ENCODE measurements at places on chromosomes 7 and 10.

- no peak for DNase-seq
Observed at GRCh38 chr7:84139986-84140729, 54.4 kb downstream of the SEMA3A start.

DNA sequence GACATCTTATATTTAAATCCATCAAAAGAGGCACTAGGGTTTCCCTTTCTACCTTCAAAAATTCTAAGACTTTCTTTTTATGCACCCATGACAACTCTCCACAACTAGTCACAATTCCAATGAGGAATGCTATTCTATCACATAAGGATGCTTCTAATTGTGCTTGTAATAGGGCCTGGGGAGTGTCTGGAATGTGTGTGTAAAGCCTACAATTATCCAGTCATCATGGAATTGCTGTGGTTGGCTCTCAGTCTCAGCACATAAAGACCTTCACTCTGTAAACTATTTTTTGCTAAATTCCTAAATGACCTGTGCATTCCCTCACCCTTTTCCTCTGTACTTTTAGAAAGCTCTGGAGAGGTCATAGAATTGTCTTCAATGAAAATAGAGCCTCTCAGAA lies 86.7 kb downstream of the EPDR1 start:
- no peak for DNase-seq

- DNase-seq: no peak
Observed at GRCh38 chr7:25859412-25860274, 292.4 kb upstream of the NFE2L3 start.

GRCh38 chr10:61063901-61064300 lies 119.9 kb upstream of the RHOBTB1 start:
- no peak for DNase-seq

DNA sequence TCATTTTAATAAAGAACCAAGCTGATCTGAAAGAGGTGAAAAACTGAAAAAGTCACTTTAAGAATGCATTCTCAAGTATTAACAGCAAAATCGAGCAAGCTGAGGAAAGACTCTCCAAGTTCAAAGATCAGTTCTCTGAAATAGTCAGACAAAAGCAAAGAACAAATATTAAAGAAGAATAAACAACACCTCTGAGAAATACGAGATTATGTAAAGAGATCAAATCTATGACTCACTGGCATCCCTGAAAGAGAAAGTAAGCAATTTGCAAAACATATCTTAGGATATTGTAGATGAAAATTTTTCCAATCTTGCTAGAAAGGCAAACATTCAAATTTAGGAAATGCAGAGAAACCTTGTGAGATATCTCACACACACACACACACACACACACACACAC lies 138.4 kb upstream of the HGF start:
- no peak for DNase-seq

- DNase-seq: no peak
Observed at GRCh38 chr7:46071601-46072000, 150.5 kb upstream of the IGFBP3 start.

GRCh38 chr7:29369909-29370488 lies 175.4 kb downstream of the CHN2 start:
- DNase-seq: no peak

DNA sequence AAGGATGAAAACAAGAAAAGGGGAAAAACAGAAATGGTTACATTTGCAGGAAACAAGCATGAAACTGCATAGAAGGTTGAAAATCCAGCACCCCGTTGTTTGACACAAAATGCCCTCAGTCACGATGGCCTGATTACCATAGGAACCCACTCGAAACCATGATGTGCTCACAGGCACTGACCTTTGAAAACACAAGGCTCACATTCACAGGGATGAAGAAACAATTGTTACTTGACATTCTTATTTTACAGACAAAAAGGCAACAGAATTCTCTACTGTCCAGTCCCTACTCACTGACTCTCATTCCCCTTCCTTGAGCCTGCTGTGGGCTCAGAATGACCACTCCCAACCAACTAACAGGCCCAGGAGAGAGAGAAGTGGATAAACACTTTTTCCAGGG lies 131.4 kb upstream of the PDLIM1 start:
- no peak for DNase-seq

DNA sequence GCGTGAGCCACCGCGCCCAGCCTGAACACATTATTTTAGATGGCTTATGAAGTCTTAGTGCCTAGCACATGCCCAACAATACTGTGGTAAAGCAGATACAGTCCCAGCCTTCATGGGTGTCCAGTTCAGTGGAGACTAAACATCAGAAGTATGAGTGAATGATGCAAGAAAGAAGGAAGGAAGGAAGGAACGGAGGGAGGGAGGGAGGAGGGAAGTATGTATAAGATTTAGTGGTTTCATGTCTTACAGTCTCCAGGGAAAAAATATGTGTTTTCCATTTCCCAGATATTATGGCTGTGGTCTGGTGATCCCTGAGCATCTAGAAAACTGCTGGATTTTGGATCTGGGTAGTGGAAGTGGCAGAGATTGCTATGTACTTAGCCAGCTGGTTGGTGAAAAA lies 2.9 kb downstream of the AS3MT start:
- no peak for DNase-seq

DNA sequence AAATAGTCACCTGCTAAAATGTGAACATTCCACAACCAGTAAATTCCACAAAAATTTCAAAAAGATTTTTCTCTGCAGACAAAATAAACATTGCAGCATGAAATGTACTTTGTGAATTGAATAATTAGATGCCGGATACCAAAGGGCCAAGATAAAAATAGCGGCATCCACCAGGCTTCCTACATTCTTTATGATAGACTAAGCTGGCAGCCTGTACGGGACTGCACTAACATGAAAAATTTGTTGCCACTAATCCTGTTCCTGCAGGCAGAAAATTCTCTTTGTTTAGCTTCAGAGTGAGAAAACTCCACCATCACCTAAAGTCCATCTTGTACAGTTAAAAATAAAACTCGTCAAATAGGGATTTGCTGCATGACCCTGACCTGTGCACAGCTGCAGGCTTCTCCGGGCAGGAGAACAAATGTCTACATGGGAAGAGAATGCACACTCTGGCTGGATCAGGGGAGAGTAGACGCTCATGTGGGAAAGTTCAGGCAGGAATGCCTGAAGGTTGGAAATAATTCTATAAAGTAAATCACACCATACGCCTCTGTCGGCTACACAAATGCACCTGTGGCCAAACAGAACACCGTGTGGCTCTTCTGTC lies 15.6 kb upstream of the ADO start:
- DNase-seq: no peak

Measured in stimulated activated CD8-positive, alpha-beta memory T cell treated with anti-CD3 and anti-CD28 coated beads, Interleukin-4, amount 100 ng/mL, for 4 hours (primary cell).